Placental pericyte (primary cell): ENCODE measurements at places on chromosomes 16 and 17. TPM values are rescaled to one million over a fixed set of nuclear protein-coding genes. Genes with fewer than 3 reads are reported as not detected.

Gene CPNE7
- 25.6 and 44.9 TPM in 2 replicates for total RNA-seq

Gene ZSCAN10
- not detected in 2 replicates for total RNA-seq

Gene CCL13
- not detected in 2 replicates for total RNA-seq

Gene NPIPB13
- total RNA-seq, result 0.29 and 1.1 TPM in 2 replicates

Gene SYT17
- 0.43 and 0.66 TPM in 2 replicates for total RNA-seq

Gene ZNF205
- total RNA-seq, result 17.9 and 20.0 TPM in 2 replicates

Gene KRT39
- total RNA-seq, result 0.43 TPM in 1 of 2 replicates, not detected in the other

Gene CLDN9
- total RNA-seq, result not detected in 2 replicates

Gene CHAD
- total RNA-seq, result not detected in 2 replicates

Gene NAGS
- total RNA-seq, result 0.66 and 1.4 TPM in 2 replicates

Gene KRT26
- total RNA-seq, result not detected in 2 replicates

Gene RPA1
- 12.9 and 21.6 TPM in 2 replicates for total RNA-seq

Gene COX11
- total RNA-seq, result 25.4 and 49.2 TPM in 2 replicates

Gene RNF222
- total RNA-seq, result not detected in 2 replicates

Gene CACNG3
- not detected in 2 replicates for total RNA-seq

Gene PPL
- total RNA-seq, result 0.72 and 5.3 TPM in 2 replicates

Gene SLC5A2
- not detected in 2 replicates for total RNA-seq

Gene FNDC8
- not detected in 2 replicates for total RNA-seq

Gene PLCG2
- total RNA-seq, result 0.72 and 0.88 TPM in 2 replicates

Gene KRTAP1-5
- 1.5 and 14.2 TPM in 2 replicates for total RNA-seq

Gene DPEP3
- not detected in 2 replicates for total RNA-seq

Gene TAT
- not detected in 2 replicates for total RNA-seq

Gene GNGT2
- total RNA-seq, result 0.14 and 0.66 TPM in 2 replicates

Gene CCL4L2
- not detected in 2 replicates for total RNA-seq

Gene P2RX1
- total RNA-seq, result 5.3 and 8.5 TPM in 2 replicates

Gene RASD1
- 1.1 and 2.2 TPM in 2 replicates for total RNA-seq

Gene KRTAP9-4
- not detected in 2 replicates for total RNA-seq

Gene KRT13
- not detected in 2 replicates for total RNA-seq

Gene C16orf54
- not detected in 2 replicates for total RNA-seq

Gene SPEM2
- not detected in 2 replicates for total RNA-seq

Gene TEPSIN
- total RNA-seq, result 16.9 and 24.9 TPM in 2 replicates

Gene KPNB1
- 545 and 705 TPM in 2 replicates for total RNA-seq

Gene PRSS8
- not detected in 2 replicates for total RNA-seq

Gene HOXB13
- total RNA-seq, result 1.6 and 1.8 TPM in 2 replicates

Gene PEMT
- total RNA-seq, result 29.3 and 33.0 TPM in 2 replicates

Gene B9D1
- 31.4 and 92.4 TPM in 2 replicates for total RNA-seq

Gene EME1
- 0.66 and 12.0 TPM in 2 replicates for total RNA-seq

Gene WFIKKN2
- not detected in 2 replicates for total RNA-seq

Gene TP53TG3F
- 0.14 and 0.22 TPM in 2 replicates for total RNA-seq

Gene PRCD
- 3.5 and 4.3 TPM in 2 replicates for total RNA-seq
